ENCODE measurements at places on chromosomes 3 and 15. TPM values are rescaled to one million over a fixed set of nuclear protein-coding genes. Genes with fewer than 3 reads are reported as not detected.
A peak's percentile ranks its signal among the peaks of the same experiment; 100 is the strongest.

DNA sequence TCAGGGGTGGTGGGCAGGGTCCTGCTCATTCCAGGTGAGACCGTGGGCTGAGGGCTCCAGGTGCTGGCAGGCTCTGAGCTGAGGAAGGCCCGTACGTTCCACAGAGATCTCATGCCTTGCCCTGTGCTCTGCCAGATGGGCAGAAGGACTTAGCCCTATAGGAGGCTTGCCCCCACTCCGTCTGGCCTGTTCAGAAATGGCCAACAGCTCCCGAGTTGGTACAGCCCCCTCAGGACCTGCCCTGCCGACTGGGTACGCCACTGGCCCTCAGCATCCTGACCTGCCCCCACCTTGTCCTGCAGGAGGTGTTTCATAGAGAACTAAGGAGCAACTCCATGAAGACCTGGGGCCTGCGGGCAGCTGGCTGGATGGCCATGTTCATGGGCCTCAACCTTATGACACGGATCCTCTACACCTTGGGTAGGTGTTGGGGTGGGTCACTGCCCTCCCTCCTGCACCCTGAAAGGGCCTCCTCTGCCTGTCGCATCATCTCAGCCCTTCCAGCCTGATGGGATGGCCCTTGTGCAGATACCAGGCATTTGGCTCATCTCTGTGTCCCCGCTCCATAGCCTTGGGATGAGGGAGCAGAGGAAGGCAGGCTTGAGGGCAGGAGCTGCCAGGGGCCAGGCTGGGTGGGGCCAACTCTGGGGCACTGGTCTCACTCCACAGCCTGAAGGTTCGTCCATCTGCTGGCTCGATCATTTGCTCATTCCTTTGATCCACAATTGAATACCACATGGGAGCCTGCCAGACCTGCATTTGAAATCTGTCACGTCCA, 14.2 kb downstream of the TMEM43 start:
- no peaks in the 10 kb centered on the region for H3K27me3 ChIP-seq
- H3K27ac ChIP-seq, result no peak overlapping the region
- H3K4me1 ChIP-seq, result peaks cover 35% of the 10 kb centered on the region
- H3K36me3 ChIP-seq, result peaks cover 48% of the 10 kb centered on the region
- no peak for DNase-seq
- H3K4me3 ChIP-seq, result no peak overlapping the region

GRCh38 chr3:52925405-52926313, 28.3 kb upstream of the STIMATE start:
- H3K27ac ChIP-seq, result no peak overlapping the region
- no peaks in the 10 kb centered on the region for H3K27me3 ChIP-seq
- no peak overlapping the region for H3K4me3 ChIP-seq
- no peaks in the 10 kb centered on the region for H3K4me1 ChIP-seq

DNA sequence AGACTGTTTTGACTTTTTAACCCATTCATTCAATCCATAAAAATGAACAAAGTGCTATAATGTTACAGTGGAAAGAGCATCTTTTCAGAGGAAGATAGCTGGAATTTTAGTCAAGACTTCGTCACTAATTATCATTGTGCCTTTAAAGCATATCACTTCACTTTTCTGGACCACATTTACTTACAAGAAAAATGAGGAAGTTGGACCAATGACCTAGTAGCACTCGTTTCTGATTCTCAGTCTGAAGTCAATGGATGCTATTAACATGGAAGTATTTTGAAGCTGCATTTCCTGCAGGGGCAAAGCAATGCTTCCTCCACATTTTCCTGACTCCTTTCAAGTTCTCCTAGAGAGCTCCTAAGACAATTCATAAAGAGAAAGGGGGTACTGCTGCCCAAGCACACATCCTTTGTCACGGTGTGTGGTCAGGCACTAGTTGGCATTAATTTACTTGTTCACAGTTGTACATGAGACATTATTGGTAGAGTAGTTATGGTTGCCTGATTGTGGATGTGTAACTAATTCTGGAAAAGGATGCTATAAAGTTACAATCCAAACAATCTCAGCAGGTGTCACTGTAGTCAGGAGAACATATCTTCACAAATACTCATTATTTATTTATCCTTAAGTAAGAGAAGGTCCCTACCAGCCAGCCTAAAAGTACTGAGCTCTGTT, 1049.1 kb downstream of the FHIT start:
- no peak overlapping the region for H3K27ac ChIP-seq
- no peaks in the 10 kb centered on the region for H3K4me1 ChIP-seq
- H3K4me3 ChIP-seq, result no peak overlapping the region
- DNase-seq, result no peak
- no peaks in the 10 kb centered on the region for H3K36me3 ChIP-seq
- no peaks in the 10 kb centered on the region for H3K27me3 ChIP-seq

DNA sequence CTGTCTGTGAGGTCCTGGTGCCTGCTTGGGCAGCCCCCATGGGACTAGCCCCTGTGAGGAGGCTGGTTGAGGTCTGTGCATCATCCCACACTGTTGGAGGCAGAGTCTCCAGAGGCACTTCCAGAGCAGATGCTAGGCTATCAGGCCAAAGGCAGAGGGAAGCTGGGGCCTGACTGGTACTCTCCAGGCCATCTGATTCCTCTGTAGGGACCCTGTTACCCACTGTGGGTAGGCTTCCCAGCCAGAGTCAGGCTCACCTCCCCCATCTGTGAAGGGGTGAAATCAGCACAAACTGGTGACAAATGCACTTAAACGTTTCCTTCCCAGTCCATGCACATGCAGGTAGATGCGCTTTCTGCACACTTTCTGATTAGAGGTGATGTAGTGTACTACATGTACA, 212.6 kb upstream of the TOPAZ1 start:
- peaks cover 9% of the 10 kb centered on the region for H3K27me3 ChIP-seq
- DNase-seq, result no peak
- H3K27ac ChIP-seq, result no peak overlapping the region
- no peaks in the 10 kb centered on the region for H3K4me1 ChIP-seq
- no peak overlapping the region for H3K4me3 ChIP-seq

DNA sequence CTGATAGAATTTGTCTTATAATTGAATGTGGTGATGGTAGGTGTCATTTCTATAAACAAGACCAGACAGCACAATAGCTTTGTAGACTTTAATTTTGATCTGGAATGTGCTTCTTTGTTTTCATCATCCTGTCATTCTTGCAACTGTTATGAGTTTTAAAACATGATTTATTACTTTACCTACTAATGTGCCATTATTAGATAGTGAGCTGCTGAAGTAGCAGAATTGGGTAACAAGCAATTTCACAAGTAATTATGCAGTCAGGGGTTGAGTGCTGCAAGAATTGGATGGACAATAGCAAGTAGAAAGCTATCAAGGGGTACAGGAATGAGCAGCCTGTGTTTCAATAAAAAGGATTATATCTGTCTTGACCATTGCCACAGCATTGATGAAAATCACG, 975.6 kb downstream of the ROBO1 start:
- H3K4me1 ChIP-seq, result no peaks in the 10 kb centered on the region
- no peak for DNase-seq
- H3K36me3 ChIP-seq, result no peaks in the 10 kb centered on the region

GRCh38 chr3:87132801-87133200, 94.3 kb upstream of the CHMP2B start:
- no peak overlapping the region for H3K27ac ChIP-seq
- no peaks in the 10 kb centered on the region for H3K36me3 ChIP-seq
- DNase-seq, result no peak
- H3K27me3 ChIP-seq, result no peaks in the 10 kb centered on the region
- H3K4me3 ChIP-seq, result no peak overlapping the region

GRCh38 chr15:40785164-40785563, 15.4 kb downstream of the C15orf62 start:
- DNase-seq, result no peak
- no peaks in the 10 kb centered on the region for H3K27me3 ChIP-seq
- peaks cover 14% of the 10 kb centered on the region for H3K4me1 ChIP-seq

DNA sequence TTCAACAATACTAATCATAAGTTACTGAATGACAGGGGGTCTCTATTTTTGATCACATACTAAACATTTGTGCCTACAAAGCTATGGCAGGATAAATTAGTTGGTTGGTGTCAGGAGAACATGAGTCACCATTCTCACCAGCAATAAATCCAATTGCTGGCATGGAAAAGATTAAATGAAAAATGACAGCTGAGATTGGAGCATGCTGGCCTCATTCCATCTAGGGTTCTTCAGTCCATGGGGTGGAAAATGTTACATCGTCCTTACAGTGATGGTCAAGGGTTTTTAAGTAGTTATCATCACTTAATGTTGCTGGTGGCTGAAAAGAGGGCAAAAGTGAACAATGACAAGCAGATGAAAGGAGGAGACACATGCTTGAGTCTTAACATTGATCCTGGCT, 180.1 kb upstream of the BCL6 start:
- H3K4me1 ChIP-seq, result no peaks in the 10 kb centered on the region
- H3K27me3 ChIP-seq, result no peaks in the 10 kb centered on the region
- no peak overlapping the region for H3K4me3 ChIP-seq
- H3K36me3 ChIP-seq, result no peaks in the 10 kb centered on the region
- DNase-seq, result no peak

DNA sequence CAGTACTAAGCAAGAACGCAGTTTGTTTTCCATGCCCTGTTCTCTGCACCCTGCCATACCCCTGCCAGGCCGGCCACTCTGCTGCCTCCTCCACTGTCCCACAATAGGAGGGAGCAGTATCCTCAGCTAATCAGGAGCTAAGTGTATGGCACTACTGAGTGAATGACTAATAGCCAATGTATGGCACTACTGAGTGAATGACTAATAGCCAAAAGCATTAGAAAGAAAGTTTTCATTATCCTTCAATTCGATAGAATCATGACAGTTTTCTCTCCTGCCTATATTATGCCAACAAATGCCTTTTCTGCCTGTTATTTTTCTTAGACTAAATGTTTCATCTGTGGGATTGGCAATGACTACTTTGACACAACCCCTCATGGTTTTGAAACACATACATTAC, 107.5 kb upstream of the CHRM5 start:
- no peak for DNase-seq
- no peak overlapping the region for H3K27ac ChIP-seq
- no peaks in the 10 kb centered on the region for H3K4me1 ChIP-seq

- no peak overlapping the region for H3K4me3 ChIP-seq
- no peak for DNase-seq
- H3K36me3 ChIP-seq, result no peaks in the 10 kb centered on the region
Observed at GRCh38 chr15:36208868-36209582, 370.4 kb upstream of the CDIN1 start.

GRCh38 chr15:100686021-100686724, 83.8 kb downstream of the ASB7 start:
- H3K27ac ChIP-seq, result no peak overlapping the region
- DNase-seq, result no peak
- no peaks in the 10 kb centered on the region for H3K36me3 ChIP-seq
- H3K27me3 ChIP-seq, result no peaks in the 10 kb centered on the region
- H3K4me1 ChIP-seq, result no peaks in the 10 kb centered on the region

- peak overlapping the region; percentile 93 for H3K4me3 ChIP-seq
- peak overlapping the region; percentile 77 for H3K27ac ChIP-seq
- no peak for DNase-seq
- peaks cover 17% of the 10 kb centered on the region for H3K36me3 ChIP-seq
- peaks cover 17% of the 10 kb centered on the region for H3K4me1 ChIP-seq
- no peaks in the 10 kb centered on the region for H3K27me3 ChIP-seq
Observed at GRCh38 chr15:63156086-63156710, 1.1 kb downstream of the RPS27L start.

DNA sequence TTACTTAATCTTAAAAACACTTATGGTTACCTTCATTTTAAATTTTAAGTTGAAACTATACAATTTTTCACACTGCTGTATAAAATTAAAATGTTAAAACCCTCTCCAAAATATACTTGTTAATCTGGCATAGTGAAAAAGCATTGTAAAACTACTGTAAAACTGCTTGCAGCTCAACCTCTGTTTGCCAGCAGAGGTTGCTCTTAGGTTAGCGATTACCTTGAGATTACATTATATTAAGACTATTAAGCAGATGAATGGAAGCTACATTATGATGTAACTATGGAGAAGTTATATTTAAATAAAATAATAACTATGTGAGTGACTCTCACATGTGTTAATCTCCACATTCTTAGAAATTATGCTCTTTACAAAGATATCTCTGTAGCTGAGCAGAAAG, 143.6 kb upstream of the SLITRK3 start:
- H3K27me3 ChIP-seq, result no peaks in the 10 kb centered on the region
- no peaks in the 10 kb centered on the region for H3K4me1 ChIP-seq
- DNase-seq, result no peak
- no peak overlapping the region for H3K27ac ChIP-seq
- H3K36me3 ChIP-seq, result no peaks in the 10 kb centered on the region

GRCh38 chr3:27688053-27688452, 34.1 kb downstream of the EOMES start:
- H3K27me3 ChIP-seq, result peaks cover 2% of the 10 kb centered on the region
- no peak overlapping the region for H3K27ac ChIP-seq
- H3K36me3 ChIP-seq, result no peaks in the 10 kb centered on the region

DNA sequence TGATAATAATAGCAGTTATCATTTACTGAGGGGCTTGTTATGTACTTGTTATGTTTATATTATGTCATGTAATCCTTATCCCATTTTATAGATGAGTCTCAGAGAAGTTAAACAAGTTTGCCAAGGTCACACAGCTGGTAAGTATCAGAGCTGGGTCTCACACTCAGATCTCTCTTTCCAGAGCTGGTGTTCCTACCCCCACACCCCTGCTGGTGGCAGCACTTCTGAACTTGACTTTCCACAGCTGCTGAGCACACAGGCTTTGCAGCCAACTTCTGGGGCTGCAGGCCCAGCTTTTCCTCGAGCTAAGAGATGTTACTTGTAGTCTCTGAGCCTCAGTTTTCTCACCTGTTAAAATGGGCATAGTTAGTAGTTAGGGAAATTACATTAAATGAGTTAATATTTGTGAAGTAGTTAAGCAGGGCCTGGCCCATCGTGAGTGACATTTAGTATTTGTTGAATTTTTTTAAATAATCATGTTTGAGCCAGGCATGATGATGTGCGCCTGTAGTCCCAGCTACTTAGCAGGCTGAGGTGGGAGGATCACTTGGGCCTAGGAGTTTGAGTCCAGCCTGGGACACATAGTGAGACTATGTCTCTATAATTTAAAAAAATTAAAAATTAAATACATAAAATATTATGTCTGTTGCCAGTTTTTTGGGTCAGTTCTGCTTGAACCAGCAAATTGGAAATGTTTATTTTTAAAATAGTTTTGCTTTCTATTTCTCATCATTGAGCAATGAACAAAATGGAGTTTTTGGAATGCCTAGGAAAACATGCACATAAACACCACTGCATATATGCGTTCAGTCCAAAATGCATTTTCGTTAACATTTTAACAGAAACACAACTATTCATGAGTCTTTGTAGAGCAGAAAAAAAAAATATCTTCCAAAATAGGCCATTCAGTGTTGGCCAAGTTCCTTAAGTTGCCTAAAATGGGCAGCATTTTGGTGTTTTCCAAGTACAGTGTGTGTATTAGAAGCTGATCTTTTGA, 87.3 kb downstream of the SMAD6 start:
- no peak overlapping the region for H3K4me3 ChIP-seq
- DNase-seq, result no peak
- H3K36me3 ChIP-seq, result no peaks in the 10 kb centered on the region
- no peaks in the 10 kb centered on the region for H3K4me1 ChIP-seq
- no peaks in the 10 kb centered on the region for H3K27me3 ChIP-seq
- H3K27ac ChIP-seq, result no peak overlapping the region

AMOTL2 gene
- polyA plus RNA-seq, result not detected

SLC28A2 gene
- not detected for polyA plus RNA-seq

ACAD11 gene
- 3.2 TPM for polyA plus RNA-seq

MED12L gene
- polyA plus RNA-seq, result not detected
